LoVo (cell line): ENCODE measurements at places on chromosomes 13 and 19.

- DNase-seq = no peak
These were observed 19.3 kb upstream of the SDHAF1 start for GRCh38 chr19:35975608-35976214.

DNA sequence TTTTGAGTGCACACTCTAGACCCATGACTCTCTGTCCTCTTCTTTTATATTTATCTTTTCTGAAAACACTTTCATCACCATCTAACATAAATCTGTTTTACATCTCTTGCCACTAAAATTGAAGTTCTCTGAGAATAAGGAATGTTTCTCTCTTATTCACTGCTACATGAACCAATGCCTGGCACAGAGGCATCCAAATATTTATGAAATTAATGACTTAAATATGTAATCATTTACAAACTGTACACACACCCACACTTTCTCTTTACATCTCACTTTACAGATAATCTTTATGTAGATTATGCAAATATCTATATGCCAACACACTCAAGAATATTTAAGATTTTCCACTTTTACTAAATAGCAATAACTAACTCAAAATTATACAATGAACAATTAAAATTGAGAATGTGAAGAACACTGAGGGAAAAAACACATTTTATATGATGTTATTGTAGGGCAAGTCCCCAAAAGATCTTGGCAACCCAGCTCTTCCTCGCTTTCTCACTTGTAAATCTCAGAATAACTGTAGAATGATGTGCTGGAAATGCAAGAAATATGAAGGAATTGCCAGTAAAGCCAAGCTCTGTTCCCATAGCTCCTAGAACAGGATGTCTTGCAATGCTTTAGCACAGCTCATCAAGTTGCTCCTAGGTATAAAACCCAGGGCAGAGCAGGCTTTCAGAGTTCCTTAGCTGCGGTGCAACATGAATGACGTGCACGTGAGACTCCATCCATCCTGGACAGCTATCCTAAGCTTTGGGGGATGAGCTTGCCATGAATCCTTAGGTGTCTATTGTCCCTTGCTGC is 50.7 kb downstream of the UGGT2 start:
- DNase-seq = no peak

DNA sequence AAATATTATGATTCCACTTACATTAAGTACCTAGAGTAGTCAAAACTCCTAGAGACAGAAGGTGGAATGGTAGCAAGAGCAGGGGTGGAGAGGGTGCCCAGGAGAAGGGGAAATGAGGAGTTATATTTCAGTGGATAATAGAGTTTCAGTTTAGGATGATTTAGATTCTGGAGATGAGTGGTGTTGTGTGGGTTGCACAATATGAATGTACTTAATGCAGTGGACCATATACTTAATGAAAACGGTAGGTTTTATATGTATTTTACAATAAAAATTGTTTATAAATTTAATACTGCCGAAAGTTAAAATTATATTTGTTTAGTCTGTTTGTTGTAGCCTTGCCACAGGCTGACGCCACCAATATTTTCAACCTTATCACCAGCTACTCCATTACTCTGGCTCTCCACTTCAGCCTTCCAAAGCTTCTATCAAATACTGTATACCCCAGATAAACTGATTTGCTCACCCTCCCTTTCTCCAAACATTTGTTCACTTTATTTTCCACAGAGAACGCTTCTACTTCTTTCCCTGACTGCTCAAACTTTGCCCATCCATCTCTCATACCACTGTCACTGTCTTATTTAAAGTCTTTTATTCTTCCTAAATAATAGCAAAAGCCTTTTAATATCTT is 1.4 kb upstream of the RBM26 start:
- no peak for DNase-seq

- DNase-seq = peak; percentile 90
These were observed 1.4 kb upstream of the BCL3 start for GRCh38 chr19:44746946-44747738.

- no peak for DNase-seq
These were observed 23.2 kb upstream of the TTYH1 start for GRCh38 chr19:54392105-54392504.

DNA sequence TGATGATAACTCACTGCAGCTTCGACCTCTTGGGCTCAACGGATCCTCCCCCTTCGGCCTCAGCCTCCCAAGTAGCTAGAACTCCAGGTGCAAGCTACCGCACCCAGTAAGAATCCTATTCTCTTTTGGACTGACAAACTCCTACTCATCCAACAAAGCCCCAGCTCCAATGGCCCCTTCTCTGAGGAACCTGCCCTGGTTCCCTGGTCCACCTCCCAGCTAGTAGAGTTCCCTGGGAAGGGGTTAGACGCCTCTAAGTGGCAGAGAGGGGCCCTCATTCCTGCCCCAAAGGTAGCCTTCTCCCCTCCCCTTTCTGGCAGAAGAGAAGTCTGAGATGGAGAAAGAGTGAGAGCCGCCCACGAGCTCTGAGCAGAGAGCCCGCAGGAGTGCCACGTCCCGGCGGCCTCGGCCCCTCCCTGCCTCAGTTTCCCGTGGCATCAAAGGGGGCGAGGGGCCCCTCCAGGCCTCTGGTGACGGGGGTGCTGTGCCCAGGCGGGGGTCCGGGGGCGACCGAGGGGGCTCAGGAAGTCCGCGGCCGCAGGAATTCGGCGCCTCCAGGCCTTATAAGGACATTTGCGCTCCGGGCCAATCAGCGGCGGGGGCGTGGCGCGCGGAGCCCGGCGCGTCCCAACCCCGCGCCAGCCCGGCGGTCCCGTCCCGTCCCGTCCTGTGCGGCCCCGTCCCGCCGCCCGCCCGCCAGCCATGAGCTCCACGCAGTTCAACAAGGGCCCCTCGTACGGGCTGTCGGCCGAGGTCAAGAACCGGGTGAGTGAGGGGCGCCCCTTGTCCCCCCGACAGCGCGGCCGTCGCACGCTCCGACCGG is at the start of gene CNN2:
TSS of gene CNN2 (plus strand) at position 649 of the 823 bp plus-strand sequence. CDS start at position 703, 54 bp downstream.
- DNase-seq = peak; percentile 81

DNA sequence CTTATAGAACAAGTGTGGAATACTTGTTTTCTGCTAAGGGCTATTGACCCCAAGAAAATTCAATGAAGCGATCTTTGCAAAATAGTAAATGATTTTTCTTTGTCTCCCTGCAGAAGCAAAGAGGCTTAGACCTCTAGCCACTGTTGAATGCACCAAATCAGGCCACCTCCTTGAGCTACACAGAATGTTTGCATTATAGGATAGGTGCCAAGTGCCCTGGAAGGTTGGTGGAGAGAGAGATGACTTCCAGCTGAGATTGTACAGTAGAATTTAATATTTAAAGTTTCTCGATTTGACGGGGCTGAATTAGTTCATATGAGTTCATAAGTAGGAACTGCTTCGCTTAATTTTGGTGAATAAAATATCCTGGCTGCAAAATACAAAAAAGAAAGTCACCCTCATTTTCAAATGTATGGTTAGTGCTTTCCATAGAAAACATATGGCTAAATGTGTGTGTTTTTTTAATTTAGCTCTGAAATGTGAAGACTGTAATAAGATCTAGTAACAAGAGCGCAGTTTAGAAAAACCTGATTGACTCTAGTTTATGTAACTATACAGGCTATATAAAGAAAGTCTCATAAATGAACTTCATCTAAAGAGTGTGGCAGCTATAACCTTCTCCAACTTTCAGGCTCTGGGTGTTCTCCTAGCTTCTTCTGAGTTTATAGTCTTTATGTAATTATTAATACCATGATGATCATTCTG is 41.6 kb downstream of the LRCH1 start:
- no peak for DNase-seq

- no peak for DNase-seq
These were observed 949 bp upstream of the ZNF260 start for GRCh38 chr19:36528921-36529518.

- no peak for DNase-seq
These were observed 5.8 kb downstream of the ZSCAN5A start for GRCh38 chr19:56308792-56309191.

- no peak for DNase-seq
These were observed 5.0 kb upstream of the HIF3A start for GRCh38 chr19:46291829-46292228.

DNA sequence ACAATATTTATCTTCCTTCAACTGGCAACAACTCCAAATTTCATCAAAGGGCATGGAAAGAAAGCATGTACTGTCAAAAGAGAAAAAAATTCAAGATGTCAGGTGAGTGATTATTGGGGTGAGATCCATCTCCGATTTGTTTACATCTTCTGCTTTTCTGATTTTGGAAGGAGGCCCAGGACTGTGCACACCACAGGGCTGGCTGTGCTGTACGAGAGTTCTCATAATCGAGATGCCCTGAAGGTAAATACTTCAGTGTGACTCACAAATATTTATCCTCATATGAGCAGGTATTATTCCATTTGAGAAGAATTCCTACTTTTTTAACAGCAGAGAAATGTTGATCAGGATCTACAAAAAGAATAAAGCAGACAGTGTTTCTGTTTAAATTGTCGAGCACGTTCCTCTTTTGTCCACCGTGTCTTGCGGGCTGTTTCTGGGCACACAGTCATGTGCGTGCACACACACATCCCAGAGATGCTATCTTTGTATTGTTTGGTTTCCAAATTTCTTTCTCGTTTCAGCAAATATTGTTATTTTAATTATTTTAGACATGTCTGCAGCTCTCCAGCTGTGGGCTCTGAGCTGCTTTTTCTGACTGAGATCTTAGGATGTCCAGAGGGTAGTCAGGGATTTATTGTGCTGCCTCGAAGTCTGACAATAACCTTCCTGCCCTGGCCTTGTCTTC is 103.8 kb downstream of the KL start:
- no peak for DNase-seq

DNA sequence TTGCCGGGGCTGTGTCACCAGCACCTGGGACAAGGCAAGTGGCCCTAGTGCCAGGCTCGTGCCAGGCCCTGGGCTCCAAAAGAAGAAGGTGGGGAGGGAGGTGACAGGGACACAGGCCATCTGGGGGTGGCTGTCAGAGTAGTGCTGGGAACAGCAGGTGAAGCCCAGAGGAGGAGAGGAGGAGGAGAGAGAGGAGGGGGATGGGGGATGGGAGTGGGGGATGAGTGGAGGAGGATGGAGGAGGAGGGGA is 18.7 kb downstream of the LSM4 start:
- no peak for DNase-seq

GRCh38 chr13:112441779-112442310 is 65.7 kb downstream of the SPACA7 start:
- DNase-seq = no peak
